ENCODE measurements at places on chromosomes 3 and 15. TPM values are rescaled to one million over a fixed set of nuclear protein-coding genes. Genes with fewer than 3 reads are reported as not detected.

The LTK gene
- total RNA-seq = 0.12 TPM

The ZNF774 gene
- total RNA-seq = 1.9 TPM

The SNAP23 gene
- total RNA-seq = 69.6 TPM

The SERF2 gene
- total RNA-seq = 430 TPM

The CCDC174 gene
- 15.6 TPM for total RNA-seq

The FANCD2OS gene
- not detected for total RNA-seq

The ANKRD63 gene
- total RNA-seq = not detected

The BCHE gene
- 15.2 TPM for total RNA-seq

The P3H2 gene
- 9.0 TPM for total RNA-seq

The MEF2A gene
- total RNA-seq = 32.1 TPM

The STAC gene
- total RNA-seq = 9.6 TPM

The TGM5 gene
- total RNA-seq = not detected

The CCR8 gene
- total RNA-seq = not detected

The CATSPER2 gene
- 1.5 TPM for total RNA-seq

The SEMA3G gene
- total RNA-seq = 3.4 TPM

The CCR2 gene
- total RNA-seq = not detected

The PLCL2 gene
- 26.4 TPM for total RNA-seq

The MYL3 gene
- total RNA-seq = not detected

The TMA7 gene
- total RNA-seq = 510 TPM

The SPATA12 gene
- total RNA-seq = 0.12 TPM

The DTX3L gene
- total RNA-seq = 2.2 TPM

The ZSCAN29 gene
- total RNA-seq = 27.1 TPM

The CYFIP1 gene
- 112 TPM for total RNA-seq

The AMT gene
- 35.4 TPM for total RNA-seq

The AGBL1 gene
- total RNA-seq = 6.2 TPM

The SEC62 gene
- 34.8 TPM for total RNA-seq

The CPNE9 gene
- not detected for total RNA-seq

The THSD4 gene
- total RNA-seq = 2.4 TPM

The HCN4 gene
- 0.50 TPM for total RNA-seq

The RBPMS2 gene
- total RNA-seq = 0.15 TPM

The OPA1 gene
- total RNA-seq = 69.1 TPM

The PTPRG gene
- total RNA-seq = 65.1 TPM

The TICRR gene
- total RNA-seq = 19.6 TPM

The DNAH12 gene
- total RNA-seq = 0.02 TPM

The MYH15 gene
- 0.12 TPM for total RNA-seq

The SHC4 gene
- total RNA-seq = 2.2 TPM

The SLC22A13 gene
- 0.21 TPM for total RNA-seq

The TMEM212 gene
- not detected for total RNA-seq

The OR5K2 gene
- not detected for total RNA-seq

The FAH gene
- 15.3 TPM for total RNA-seq

The GATM gene
- 21.3 TPM for total RNA-seq

The MESP2 gene
- total RNA-seq = not detected

The GOLGA6L7 gene
- not detected for total RNA-seq

The ZMYND10 gene
- total RNA-seq = 0.37 TPM

Data from neural progenitor cell (in vitro differentiated cells).